ENCODE measurements at places on chromosomes 1 and 21.

GRCh38 chr21:33750017-33750416 lies 107.7 kb downstream of the ITSN1 start:
- DNase-seq = no peak

DNA sequence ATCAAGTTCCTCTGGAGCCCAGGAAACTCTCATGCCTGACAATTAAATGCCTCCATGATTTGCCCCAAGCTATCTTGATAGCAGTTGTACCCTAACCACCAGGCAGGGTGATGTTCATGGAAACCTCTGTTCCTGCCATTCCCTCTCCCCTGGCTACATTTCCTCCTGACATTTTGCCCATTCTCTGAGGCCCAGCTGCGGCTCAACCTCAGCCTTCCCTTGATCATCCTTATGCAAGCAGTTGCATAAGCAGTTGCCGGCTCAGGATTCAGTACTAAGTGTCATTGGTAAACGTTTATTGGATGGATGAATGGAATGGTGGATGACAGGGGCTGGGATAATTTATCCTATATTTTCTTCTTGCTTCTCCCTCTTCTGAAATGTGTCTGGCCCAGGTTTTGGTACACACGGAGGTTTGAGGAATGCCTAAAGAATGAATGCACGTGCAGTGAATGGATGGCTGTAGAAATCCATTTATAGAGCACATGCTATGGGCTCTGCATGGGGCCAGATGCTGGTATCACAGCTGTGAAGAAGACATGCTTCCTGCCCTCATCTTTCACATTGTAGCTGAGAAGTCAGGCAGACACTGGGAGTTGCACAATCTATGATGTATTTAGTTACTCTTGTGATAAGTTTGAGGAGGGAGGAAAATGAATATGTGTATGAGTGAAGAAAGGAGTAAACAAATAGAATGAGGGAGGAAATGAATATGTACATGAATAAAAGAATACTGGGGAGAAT lies 261.8 kb downstream of the FOXD2 start:
- DNase-seq = no peak

- peak; percentile 22 for DNase-seq
Observed at GRCh38 chr1:27116697-27117096, 38.2 kb downstream of the SLC9A1 start.

DNA sequence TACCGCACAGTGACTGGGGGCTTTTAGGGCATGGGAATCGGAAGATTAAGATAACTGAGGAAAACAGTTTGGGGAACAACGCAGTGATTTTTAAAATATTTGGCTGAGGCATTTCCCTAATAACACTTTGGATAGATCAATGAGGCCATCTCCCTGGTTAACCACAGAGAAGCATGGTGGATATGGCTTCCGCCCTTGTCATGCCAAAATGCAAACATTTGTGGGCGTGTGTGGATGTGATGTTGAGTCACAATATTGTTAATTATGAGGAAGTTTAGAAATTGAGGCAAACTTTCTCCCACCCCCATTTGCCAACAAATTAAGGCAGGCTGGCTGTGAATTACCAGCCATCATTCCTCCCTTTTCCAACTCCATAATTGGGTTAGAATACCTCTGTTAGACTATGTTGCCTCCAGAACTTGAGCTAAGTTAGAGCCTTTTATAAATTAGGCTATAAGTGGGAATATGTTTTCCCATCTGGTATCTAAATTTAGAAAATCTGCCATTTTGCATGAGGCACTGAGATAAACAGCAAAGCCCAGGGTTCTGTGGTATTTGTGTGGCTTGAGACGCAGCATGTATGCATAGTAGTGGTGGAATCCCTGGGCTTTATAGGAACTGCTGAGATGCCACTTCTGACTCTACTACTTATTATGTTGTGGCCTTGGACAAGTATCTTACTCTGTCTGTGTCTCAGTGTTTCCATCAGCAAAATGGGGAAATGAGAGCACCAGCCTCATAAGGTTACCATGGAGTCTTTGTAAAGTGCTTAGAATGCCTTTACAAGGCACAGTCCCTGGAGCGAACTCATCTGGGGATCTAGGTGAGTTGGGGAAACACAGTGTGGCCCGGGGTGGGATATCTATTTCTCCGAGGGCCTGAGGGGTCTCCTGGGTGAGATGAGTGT lies 154.6 kb downstream of the C1orf94 start:
- DNase-seq = no peak

Measured in CD4-positive, alpha-beta T cell treated with Interleukin-10 for 1 hour (primary cell).